Bronchus fibroblast of lung (primary cell): ENCODE measurements at places on chromosomes 5 and 9. TPM values are rescaled to one million over a fixed set of nuclear protein-coding genes. Genes with fewer than 3 reads are reported as not detected.

PLPP1 gene
- total RNA-seq = 36.0 and 48.8 TPM in 2 replicates

SEMA5A gene
- 6.4 and 6.7 TPM in 2 replicates for total RNA-seq

ZNF608 gene
- total RNA-seq = 11.4 and 12.5 TPM in 2 replicates

DOK3 gene
- 0.17 and 0.74 TPM in 2 replicates for total RNA-seq

NXNL2 gene
- 1.5 and 1.8 TPM in 2 replicates for total RNA-seq

ENTREP1 gene
- not detected in 2 replicates for total RNA-seq

SAXO1 gene
- total RNA-seq = not detected in 2 replicates

SLC6A18 gene
- total RNA-seq = not detected in 2 replicates

ZNF879 gene
- total RNA-seq = 1.2 and 2.9 TPM in 2 replicates

PLPPR1 gene
- not detected in 2 replicates for total RNA-seq

CENPK gene
- 16.1 and 22.7 TPM in 2 replicates for total RNA-seq

SLC22A5 gene
- total RNA-seq = 3.2 and 4.6 TPM in 2 replicates

TAF11L5 gene
- total RNA-seq = not detected in 2 replicates

DMRT3 gene
- not detected in 2 replicates for total RNA-seq

CDH9 gene
- total RNA-seq = not detected in 2 replicates

ACOT12 gene
- 0.84 and 1.2 TPM in 2 replicates for total RNA-seq

SKP1 gene
- total RNA-seq = 285 and 312 TPM in 2 replicates

AGXT2 gene
- total RNA-seq = not detected in 2 replicates

ZNF366 gene
- not detected in 2 replicates for total RNA-seq

SEMA6A gene
- total RNA-seq = 0.15 and 0.50 TPM in 2 replicates

GRM6 gene
- total RNA-seq = not detected in 2 replicates

SYK gene
- under 0.01 TPM in 1 of 2 replicates, not detected in the other for total RNA-seq

LTC4S gene
- 1.6 and 3.4 TPM in 2 replicates for total RNA-seq

UGT3A1 gene
- not detected in 2 replicates for total RNA-seq

CLINT1 gene
- total RNA-seq = 62.0 and 68.1 TPM in 2 replicates

FOXD4L3 gene
- total RNA-seq = not detected in 2 replicates

RAD50 gene
- 9.1 and 10.4 TPM in 2 replicates for total RNA-seq

CARTPT gene
- not detected in 2 replicates for total RNA-seq

PCDHAC2 gene
- total RNA-seq = not detected in 2 replicates

N4BP3 gene
- 0.34 and 0.45 TPM in 2 replicates for total RNA-seq

GPX3 gene
- total RNA-seq = 2.4 and 2.7 TPM in 2 replicates

ORM1 gene
- total RNA-seq = not detected in 2 replicates

GHR gene
- 1.0 and 1.3 TPM in 2 replicates for total RNA-seq

OXCT1 gene
- total RNA-seq = 29.7 and 32.1 TPM in 2 replicates

VAV2 gene
- 8.7 and 8.8 TPM in 2 replicates for total RNA-seq

NHP2 gene
- total RNA-seq = 733 and 760 TPM in 2 replicates

C9orf50 gene
- 0.50 TPM in 1 of 2 replicates, not detected in the other for total RNA-seq

SCGB3A2 gene
- not detected in 2 replicates for total RNA-seq

SLC4A9 gene
- total RNA-seq = not detected in 2 replicates

ECM2 gene
- 0.45 and 0.50 TPM in 2 replicates for total RNA-seq

NPDC1 gene
- 18.7 and 19.6 TPM in 2 replicates for total RNA-seq

IFNA2 gene
- not detected in 2 replicates for total RNA-seq

MFAP3 gene
- 23.4 and 29.1 TPM in 2 replicates for total RNA-seq

CYSRT1 gene
- 0.74 and 1.2 TPM in 2 replicates for total RNA-seq

SPINK6 gene
- total RNA-seq = not detected in 2 replicates

TXNDC8 gene
- not detected in 2 replicates for total RNA-seq

CAMK2A gene
- total RNA-seq = 0.45 TPM in 1 of 2 replicates, not detected in the other

ANKRD18A gene
- under 0.01 TPM in 2 replicates for total RNA-seq

FOXD4L6 gene
- under 0.01 TPM in 1 of 2 replicates, not detected in the other for total RNA-seq

SHOC1 gene
- total RNA-seq = under 0.01 TPM in 1 of 2 replicates, not detected in the other
